M059J (cell line): ENCODE measurements at places on chromosomes 5 and 9.

- DNase-seq = no peak
These were observed 129.7 kb downstream of the SLF1 start for GRCh38 chr5:94748212-94748611.

DNA sequence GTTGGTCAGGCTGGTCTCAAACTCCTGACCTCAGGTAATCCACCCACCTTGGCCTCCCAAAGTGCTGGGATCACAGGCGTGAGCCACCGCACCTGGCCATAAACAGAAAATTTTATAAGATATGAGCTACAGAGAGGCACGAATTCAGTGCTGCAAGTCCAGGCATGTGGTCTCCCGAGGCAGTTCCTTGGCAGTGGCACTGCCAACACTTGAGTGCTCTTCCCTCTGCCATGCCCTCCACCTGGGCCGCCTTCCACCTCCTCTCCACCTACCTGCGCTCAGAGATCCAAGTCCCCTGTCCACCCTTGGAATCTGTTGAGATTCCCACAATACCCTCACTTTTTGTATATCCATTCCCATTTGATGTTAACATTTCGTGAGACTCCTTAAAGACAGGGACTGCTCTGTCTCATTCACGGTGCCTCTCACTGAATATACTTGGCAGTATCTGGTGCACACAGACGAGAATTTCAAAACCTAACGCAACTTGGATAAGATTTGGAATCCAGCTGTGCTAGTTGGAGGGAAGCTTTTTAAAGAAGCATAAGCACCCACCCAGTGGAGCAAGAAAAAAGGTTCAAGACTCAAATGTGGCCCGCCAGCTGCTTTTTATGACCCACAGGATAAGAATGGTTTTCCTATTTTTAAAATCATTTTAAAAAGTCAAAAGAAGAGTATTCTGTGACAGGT lies 68.3 kb downstream of the DCP2 start:
- no peak for DNase-seq

GRCh38 chr5:164818445-164818844 lies 1313.0 kb downstream of the MAT2B start:
- no peak for DNase-seq

DNA sequence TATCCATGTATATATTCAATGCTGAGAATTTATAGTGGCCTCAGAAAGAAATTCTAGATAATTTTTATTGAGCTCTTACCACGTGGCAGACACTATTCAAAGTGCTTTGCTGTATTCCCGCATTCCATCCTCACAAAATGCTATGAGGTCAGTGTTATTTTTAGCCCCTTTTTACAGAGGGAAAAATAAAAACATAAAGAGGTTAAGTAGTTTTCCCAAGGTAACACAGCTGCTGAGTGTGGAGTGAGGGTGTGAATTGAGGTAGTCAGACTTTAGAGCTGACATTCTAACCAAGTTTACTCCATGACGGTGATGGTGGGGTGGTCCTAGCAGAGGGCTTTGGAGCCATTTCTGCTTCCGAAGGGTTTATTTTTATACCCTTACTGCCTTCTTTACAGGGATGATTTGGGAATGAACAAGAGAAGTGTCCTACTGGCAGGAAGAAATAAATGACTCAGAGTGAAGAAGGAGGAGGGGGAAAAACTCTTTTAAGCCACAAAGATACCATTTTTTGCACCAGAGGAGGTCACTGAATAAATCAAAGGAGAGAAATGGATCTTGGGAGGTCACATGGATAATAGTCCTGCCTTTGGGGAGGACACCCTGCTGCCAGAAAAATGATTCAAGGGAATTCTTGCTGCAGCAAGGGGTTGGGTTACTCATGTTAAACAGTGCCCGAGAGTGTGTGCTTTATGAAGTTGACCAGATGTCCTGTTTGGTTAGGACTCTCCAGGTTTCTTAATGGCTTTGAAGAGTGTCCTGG lies 76.1 kb downstream of the HMHB1 start:
- peak; percentile 95 for DNase-seq

DNA sequence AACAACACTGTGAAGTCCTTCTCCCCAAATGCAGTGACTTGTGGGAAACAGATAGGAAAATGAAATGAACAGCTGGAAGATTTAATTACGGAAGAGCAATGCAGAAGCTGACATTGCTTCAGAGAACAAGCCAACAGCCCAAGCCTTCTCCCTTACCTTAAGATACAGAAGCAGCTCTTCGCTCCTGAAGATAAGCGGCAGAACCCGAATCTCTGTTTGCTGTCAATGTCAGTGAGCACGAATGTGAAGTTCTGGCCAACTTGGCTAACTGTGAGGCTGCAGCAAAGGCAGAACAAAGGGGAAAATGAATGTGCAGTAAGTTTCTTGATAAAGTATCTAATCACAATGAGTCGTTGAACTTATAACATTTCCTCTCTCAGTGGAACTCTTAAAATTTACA lies 172.4 kb downstream of the DENND1A start:
- no peak for DNase-seq

GRCh38 chr5:113634957-113635356 lies 121.5 kb downstream of the YTHDC2 start:
- no peak for DNase-seq

GRCh38 chr5:113487416-113487780 lies 855 bp downstream of the MCC start:
- peak; percentile 13 for DNase-seq

DNA sequence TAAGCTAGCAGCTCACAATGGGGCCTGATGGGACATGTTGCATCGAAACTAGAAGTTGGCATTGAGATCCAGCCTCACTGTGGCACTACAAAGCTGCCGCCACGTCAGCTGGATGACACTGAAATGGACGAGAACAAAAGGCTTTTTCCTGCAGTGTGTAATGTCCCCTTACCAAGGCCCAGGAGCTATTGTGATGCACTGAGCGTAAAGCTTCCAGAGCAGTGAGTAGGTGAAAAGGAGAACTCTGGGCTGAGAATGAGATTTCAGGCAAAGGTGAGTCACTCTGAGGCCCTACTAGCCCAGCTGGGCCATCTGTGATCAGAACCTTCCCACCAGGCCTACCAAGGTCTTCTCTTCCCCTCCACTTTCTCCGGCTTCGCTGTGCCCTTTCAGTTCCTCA lies 528.1 kb upstream of the KLF4 start:
- DNase-seq = no peak

DNA sequence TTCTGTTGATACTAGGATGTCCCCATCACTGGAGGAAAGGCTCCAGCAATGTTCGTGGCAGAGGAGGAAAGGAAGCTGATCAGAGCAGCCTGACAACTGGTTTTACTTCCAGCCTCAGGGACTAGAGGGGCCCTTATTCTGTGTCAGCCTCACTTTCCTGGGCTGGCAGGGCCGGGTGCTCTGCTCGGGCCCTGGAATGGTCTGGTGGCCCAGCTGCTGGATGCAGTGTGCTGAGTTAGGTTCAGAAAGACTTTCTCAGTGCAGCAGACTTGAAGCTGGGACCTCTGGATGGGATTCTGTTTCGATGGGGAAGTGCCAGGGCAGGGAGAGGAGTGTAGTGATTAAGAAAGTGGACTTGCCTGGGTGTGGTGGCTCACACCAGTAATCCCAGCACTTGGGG lies 81.0 kb downstream of the MACROH2A1 start:
- DNase-seq = no peak

GRCh38 chr9:132472599-132472998 lies 62.6 kb downstream of the CFAP77 start:
- no peak for DNase-seq

- no peak for DNase-seq
These were observed 35.5 kb downstream of the BICD2 start for GRCh38 chr9:92728831-92729734.

- DNase-seq = peak; percentile 31
These were observed 417.7 kb downstream of the GADD45G start for GRCh38 chr9:90022474-90022873.

DNA sequence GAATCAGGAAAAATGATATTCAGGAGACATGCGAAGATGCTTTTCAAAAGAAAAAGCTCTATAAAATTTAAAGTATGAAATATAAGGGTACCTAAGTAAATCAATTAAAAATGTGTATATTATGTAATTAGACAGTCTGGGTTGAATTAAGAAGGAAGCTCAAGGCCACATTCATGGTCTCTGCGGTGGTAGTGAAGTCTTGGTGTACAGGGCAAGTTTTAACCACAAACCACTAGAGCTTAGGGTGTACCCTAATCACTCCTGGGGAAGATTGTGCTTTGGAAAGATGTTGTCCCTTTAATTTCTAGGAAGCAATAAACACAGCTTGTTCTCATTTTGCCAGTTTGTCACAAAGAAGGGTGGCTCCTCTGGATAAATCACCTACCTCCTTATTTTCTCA lies 287.2 kb upstream of the ZNF608 start:
- no peak for DNase-seq

DNA sequence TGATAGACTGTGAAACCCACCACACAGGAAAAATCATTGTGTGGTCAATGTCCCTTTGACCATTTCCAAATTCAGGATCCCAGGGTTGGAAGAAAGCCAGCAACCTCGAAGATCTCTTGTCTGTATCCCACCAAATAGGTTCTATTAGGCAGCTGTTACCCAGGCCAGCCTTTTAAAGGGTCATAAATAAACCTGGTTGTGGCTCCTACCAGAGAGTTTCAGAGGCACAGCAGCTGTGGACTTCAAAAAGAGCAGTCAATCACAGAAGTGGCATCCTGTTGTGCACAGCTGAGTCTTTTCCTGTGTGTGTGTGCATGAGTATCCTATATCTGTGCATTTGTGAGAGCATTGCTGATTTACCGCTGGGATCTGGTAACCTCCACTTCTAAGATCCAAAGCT lies 23.7 kb upstream of the OR2S2 start:
- DNase-seq = no peak

DNA sequence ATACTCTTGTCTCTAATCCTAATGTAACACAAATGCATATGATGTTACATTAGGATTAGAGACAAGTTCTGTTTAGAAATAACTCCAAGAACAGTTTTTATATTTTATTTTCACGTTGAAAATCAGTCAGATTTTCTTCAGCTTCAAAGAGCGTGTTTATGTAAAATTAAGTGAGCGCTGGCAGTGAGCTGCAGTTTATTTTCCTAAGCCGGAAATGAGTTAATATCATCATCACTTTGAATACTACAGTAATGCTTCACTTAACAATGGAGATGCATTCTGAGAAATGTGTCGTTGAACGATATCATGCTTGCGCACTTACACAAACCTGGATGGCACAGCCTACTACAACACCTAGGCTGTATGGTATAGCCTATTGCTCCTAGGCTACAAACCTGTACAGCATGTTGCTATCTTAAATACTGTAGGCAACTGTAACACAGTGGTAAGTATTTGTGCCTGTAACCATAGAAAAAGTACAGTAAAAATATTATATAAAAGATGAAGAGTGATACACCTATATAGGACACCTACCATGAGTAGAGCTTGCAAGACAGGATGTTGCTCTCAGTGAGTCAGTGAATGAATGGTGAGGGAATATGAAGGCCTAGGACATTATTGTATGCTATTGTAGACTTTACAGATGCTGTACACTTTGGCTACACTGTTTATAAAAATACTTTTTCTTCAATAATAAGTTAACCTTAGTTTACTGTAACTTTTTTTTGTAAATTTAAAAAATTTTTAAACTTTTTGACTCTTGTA lies 65.9 kb upstream of the C5orf46 start:
- no peak for DNase-seq

DNA sequence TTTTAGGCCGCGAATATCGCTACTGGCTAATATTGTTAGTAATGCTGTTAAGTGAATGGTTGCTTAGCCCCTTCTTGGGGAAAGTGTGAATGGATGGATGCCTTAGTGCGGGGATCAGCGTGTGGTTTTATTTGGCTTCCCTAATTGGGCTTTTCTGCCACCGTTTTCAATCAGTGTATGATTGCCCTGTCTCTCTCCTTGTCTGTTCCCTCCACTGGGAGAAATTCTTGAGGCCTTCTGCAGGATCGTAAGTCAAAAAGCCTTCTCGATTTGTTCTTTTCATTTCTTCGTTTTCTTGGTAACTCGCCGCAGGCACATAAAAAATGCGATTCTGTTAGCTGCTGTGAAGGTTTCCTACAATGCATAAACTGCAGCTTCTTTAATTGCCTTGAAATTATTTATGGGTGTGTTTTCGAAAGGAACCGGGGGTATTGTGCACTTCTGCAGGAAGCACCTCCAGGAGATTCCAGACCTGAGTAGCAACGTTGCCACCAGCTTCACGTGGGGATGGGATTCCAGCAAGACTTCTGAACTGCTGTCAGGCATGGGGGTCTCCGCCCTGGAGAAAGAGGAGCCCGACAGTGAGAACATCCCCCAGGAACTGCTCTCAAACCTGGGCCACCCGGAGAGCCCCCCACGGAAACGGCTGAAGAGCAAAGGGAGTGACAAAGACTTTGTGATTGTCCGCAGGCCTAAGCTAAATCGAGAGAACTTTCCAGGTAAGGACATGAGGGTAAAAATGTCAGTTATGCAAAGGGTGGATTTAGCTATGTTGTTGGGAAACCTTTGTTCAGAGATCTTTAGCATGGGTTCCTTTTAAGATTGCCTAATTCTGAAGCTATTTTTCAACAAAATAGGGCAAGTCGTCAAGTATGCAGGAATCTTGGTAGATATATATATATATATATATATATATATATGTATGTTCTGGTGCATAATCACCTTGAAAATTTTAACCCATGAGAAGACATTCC lies 700 bp downstream of the SKP2 start:
- peak; percentile 44 for DNase-seq

DNA sequence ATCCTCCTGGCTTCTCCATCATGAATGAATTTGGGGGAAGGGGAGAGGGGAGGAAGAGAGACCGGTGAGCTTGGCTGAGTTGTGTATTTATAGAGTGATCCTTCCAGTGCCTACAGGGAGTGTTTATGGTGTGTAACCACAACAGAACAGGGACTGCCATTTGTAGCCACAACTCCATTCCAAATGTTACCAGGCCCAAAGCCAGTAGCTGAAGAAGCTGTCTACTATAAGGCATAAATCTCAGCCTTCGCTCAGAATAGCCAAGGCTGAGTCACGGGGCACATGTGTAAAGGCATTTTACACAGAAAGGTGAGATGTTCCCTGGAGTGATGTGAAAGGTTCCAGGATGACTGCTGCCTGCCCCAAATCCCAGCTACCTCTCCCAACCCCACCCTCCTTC lies 2.5 kb downstream of the TMEM252 start:
- DNase-seq = peak; percentile 42

- DNase-seq = no peak
These were observed 72.9 kb downstream of the RCL1 start for GRCh38 chr9:4865681-4866080.

DNA sequence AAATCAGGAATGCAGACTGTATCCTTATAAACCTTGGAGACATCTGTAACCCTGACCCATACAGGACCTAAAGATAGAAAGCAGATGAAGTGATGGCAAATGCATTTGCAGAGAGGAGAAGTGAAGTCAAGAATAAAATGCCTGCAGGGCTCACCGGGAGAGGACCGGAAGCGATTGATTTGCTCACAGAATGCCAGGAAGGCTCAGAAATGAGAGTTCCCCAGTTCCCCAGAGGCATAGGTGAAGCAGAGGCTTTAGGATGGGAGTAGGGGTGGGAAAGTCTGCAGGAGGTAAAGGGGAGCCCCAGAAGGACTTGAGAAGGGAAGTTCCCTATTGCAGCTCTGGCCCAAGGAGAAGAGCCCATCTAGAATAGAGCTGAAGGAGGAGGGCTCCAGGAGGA lies 63.9 kb upstream of the TNFAIP8 start:
- DNase-seq = no peak
